ENCODE measurements at places on chromosomes 6 and 20. TPM values are rescaled to one million over a fixed set of nuclear protein-coding genes. Genes with fewer than 3 reads are reported as not detected.

The PTCRA gene
- not detected for total RNA-seq

The HLA-G gene
- total RNA-seq, result 0.66 TPM

The LRRC73 gene
- total RNA-seq, result 0.09 TPM

The HLA-DRA gene
- total RNA-seq, result 311 TPM

The LSM2 gene
- 124 TPM for total RNA-seq

The PI3 gene
- total RNA-seq, result not detected

- DNase-seq, result no peak
Observed at GRCh38 chr20:53660947-53661381, 67.3 kb upstream of the ZNF217 start.

DNA sequence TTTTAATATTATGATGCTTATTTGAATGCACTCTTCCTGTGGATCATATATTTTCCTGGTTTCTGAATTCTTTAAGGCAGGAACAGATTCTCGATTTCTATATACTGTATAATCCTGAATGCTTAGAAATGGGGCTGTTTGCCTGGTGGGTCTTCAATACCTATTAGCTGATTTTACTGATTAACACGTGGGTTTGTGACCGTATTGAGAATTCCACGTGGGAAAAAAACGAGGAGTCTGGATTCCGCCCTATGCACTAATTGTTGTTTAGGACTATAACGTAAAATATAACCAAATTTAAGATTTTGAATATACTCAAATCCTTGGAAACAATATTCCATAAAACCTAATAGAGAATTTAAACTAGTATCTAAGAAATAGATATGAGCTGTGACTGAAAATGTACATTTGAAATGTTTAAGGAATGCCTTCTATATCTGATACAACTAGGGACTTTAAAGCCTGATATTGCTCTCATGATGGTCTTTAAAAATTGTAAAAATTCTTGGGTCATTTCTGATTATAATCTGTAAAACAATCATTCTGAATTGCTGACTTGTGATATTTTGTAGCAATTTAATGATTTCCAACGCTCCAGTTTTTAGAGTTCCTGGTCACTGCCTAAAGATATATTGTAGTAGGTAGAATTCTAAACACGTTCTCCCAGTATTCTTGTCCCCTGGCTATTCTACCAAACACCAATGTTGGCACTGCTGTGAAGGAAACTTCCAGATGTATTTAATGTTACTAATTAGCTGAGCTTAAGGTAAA lies 93.6 kb upstream of the NOX3 start:
- no peak for DNase-seq

DNA sequence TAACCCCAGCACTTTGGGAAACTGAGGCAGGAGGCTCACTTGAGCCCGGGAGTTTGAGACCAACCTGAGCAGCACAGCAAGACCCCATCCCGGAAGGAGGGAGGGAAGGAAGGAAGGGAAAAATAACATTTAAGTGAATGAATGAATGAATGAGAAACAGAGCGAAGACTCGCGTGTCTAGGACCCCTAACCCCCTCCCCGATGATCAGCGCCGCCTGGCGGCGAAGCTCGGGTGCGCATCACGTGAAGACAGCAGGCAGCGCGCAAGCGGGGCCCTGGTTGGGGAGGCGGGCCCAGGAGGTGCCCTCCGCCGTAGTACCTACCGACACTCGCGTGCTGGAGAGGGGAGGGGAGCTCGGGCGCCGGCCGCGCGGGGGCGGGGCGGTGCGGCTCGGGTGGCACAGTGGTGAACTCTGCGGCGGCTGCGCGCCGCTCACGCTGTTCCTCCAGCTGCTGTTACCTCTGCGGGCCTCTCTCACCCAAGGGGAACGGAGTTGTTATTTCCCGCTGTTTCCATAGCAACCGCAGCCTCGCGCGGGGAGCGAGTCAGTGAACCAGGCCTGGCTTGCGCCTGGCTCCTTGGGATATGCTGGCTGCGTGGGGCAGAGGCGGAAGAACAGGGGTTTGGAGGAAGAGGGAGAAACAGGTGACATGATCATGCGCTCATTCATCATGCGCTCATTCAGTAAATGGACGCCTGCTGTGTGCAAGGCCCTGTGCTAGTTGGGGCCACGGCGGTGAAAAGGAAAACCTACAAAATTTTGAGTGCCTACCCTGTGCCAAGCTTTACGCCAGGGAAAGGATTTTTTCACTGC lies 2.0 kb upstream of the DCDC2 start:
- DNase-seq, result peak; percentile 85

DNA sequence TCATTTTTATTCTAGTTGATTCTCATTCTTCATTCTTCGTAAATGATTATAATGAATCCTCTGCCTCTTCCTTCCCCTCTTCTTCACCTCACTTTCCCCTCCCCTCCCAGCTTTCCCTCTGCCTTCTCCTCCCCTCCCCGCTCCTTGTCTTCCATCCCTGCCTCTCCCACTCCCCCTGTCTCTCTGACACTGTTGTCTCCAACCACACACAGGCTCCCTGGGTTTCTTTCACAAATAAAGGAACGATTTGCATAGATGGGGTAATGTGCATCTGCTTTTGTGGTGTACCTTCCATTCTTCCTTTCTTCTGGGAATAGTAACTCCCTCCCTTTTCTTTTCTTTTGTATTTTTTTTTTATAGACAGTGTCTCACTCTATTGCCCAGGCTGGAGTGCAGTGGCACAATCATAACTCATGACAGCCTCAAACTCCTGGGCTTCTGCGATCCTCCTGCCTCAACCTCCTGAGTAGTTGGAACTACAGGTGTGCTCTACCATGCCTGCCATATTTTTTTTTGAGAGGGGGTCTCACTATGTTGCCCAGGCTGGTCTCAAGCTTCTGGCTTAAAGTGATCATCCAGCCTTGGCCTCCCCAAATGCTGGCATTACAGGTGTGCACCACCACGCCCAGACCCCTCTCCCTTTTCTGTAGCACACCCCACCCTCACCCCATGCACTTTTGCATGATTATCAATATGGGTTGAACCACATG lies 318.6 kb downstream of the PRKN start:
- DNase-seq, result no peak

DNA sequence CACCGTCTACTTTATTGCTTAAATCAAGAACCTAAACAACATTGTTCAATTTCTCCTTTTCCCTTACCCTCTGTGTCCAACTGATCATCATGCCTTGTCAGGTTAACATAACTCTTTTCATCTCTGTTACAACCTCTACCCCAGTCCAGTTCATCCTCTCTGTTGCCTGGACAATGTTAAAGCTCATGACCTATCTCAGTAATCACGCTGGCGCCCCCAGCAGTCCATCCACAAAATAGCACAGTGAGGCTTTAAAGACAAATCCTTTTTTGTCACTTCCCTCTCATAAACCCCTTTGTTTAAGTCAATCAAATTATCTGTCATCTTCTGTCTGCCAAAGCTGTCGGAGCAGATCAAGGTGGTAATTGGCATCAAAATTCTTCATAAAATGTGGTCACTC lies 140.1 kb downstream of the QKI start:
- DNase-seq, result peak; percentile 70

- no peak for DNase-seq
Observed at GRCh38 chr6:81762606-81763005, 10.1 kb upstream of the TENT5A start.

DNA sequence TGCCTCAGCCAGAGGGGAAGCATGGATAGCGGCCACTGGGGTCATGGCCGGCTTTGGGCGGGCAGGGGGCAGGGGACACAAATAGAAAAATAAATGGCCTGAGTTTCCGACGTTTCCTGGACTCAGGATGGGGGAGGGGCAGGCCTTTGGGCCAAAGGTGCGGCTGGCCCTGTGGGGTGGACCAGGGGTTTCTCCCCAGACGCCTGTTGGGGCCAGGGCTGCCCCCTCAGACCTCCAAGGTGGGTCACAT lies 6.4 kb upstream of the TCEA2 start:
- DNase-seq, result no peak

GRCh38 chr6:44258921-44259320 lies 1.6 kb upstream of the SLC35B2 start:
- DNase-seq, result no peak

DNA sequence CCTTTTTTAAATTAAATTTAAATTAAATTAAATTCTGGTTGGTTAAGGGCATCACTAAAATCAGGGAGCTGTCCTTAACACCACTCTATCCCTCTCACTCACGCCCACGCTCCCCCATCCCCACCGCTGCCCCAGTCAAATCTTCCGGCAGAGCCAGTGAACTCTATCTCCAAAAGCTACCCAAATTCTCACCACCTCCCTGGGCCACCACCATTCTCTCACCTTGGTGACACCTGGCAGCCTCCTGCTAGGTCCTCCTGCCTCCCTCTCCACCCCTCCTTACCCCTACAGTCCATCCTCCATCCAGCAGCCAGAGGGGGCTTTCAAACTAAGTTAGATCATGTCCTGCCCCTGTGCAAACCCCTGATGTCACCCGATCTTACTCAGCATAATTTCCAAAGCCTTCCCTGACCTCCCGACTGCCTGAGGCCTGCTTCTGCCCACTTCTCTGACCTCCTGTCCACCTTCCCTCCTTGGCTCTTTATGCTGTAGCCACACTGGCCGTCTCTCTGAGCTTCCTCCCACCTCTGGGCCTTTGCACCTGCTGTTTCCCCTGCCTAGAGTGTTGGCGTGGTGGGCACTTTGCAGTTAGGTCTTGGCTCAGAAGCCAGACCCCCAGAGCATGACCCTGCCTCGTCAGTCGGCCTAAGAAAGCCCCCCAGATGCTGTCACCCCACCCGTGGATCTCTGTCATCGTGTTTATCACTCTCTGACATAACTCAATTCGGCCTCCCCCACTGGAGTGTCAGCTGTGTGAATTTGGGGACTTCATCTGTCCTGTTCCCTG lies 24.7 kb downstream of the PTGIS start:
- DNase-seq, result no peak

DNA sequence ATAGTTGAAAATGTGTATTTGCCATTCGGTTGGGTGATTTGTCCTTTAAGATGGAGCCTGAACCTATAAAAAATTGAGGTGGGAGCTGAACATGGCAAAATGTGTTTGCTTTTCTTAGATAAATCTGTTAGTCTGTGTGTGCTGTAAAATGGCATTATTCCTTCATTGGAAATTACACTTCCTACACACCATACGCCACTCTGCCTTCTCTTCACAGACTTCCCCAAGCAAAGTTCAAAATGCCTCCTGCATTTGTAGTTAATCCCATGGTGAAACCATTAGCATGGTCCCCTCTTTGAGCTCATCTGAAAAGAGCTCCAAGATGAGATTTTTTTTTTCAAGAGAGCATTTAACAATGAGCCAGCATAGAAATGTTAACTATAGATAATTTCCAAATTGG lies 567 bp downstream of the ADTRP start:
- DNase-seq, result no peak

GRCh38 chr6:43965628-43966373 lies 161.5 kb downstream of the MRPL14 start:
- no peak for DNase-seq

DNA sequence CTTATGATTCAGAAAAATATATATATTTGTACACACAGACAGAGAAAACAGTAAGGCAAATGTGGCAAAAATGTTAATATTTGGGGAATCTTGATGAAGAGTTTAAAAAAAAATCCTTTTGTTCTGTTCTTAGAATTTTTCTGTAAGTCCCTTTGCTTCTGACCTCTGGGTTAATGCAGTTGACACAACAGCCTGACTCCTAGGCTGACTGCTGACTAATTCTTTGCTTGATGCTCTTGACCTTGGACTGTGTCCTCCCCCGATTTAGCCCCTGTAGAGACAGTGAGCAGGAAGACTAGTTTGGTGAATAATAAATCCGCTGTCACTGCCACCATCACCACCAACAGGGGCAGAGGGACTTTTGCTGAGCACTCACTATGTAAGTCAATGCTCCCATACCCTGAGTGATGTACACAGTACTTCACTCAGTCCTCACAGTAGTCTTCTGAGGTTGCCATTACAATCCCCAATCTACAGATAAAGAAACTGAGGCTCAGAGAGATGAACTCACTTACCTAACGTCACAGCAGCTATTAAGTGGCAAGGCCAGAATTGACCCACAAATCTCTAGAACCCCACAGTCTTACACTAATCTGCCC lies 71.7 kb downstream of the SNX5 start:
- no peak for DNase-seq

- DNase-seq, result no peak
Observed at GRCh38 chr6:13539572-13539971, 34.8 kb upstream of the SIRT5 start.

- DNase-seq, result no peak
Observed at GRCh38 chr6:10559522-10560152, 38.5 kb downstream of the GCNT2 start.

- DNase-seq, result no peak
Observed at GRCh38 chr6:79301290-79301689, 66.8 kb upstream of the HMGN3 start.

DNA sequence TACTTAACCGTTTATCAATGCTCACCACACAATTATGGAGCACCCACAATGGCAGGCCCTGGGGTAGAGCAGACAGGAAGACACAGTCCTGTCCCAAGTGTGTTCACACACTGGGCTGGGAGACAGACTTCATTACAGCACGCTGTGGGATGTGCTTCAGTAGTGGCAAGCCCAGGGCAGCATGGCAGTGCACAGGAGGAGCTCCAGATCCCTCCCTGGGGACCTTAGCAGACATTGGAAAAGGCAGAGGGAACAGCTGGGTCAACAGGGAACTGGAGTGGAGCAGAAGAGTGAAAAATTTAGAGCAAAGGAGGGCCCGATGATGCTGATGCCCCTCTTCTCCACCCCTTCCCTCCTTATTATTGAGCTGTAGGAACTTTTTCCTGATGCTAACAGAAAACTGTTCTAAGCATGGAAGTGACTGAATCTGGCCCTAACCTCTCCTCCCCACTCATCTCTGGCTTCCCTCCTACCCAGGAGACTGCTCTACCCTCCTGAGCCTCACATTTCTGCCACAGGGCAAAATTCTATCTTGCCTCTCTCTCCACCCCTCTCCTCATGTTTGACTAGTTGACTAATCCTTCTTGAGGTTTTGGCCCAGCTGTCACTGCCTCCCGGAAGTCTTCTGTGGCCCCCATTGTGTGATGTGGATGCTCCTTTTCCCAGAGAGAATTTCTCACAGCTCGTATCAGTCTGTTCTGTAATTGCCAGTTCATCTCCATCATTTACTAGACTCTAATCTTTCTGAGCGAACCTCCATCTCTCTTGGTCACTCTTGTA lies 41.3 kb upstream of the NOP56 start:
- DNase-seq, result no peak

DNA sequence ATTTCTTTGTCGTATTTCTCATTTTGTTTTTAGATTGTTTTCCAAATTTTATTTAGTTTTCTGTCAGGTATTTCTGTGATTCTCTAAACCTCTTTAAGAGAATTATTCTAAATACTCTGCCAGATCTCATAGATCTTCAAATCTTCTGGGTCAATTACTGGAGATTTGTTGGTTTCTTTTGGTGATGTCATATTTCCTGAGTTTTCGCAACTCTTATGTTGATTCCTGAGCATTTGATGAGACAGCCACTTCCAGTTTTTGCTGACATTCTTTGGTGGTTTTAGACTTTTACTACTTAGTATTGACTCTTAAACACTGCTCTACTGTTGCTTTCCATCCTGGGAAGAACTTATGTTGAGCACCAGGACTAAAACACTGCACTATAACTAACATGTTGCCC lies 21.9 kb downstream of the ADGB start:
- DNase-seq, result no peak

GRCh38 chr6:7785243-7786035 lies 59.5 kb downstream of the BMP6 start:
- DNase-seq, result no peak
